ENCODE measurements at places on chromosomes 5 and 9.

DNA sequence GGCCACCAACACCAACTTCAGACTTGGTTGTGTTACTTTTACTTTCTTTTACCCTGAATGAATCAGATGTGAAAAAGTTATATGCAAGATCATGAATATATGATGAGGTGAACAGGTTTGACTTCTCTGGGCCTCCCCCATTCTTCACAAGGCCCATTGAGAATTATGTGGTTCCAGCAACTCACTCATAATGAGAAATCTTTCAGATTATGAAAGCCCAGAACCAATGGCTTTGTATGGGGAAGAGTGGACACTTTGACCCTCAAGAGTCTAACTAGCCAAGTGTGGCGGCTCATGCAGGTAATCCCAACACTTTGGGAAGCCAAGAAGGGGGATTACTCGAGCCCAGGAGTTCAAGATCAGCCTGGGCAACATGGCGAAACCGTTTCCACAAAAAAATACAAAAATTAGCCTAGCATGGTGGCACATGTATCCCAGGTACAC, 16.1 kb upstream of the LNPEP start:
- DNase-seq = no peak

GRCh38 chr5:167843881-167844572, 447.4 kb upstream of the WWC1 start:
- no peak for DNase-seq

DNA sequence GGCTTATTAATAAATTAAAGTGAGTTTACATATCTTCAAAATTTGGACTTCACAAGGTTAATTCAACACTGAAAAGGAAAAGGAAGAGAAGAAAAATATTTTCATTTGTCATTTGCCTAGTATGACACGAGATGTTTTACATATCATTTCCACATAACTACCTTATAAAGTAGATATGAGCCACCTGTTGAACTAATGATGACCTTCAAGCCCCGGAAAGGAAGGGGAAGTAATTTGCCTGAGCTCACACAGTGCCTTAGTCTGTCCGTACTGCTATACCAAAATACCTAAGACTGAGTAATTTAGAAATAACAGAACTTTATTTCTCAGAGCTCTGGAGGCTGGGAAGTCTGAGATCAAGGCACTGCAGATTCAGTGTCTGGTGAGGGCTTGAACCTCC, 17.9 kb downstream of the CMYA5 start:
- no peak for DNase-seq

DNA sequence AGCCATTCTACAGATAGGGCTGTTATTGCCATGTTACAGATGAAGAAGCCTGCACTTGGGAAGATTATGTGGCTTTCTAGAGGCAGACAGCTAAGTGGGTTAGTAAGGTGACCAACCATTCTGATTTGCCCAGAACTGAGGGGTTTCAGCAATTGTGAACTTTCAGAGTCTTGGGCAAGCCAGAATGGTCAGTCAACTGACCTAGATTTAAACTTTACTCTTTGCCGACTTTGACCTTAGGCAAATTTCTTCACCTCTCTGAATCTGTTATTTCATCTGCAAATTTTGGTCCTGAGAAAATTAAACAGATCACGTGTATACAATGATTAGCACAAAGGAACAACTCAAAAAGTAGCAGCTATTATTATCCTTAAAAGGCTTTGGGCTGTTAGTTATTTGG, 20.4 kb upstream of the TNFSF8 start:
- no peak for DNase-seq

DNA sequence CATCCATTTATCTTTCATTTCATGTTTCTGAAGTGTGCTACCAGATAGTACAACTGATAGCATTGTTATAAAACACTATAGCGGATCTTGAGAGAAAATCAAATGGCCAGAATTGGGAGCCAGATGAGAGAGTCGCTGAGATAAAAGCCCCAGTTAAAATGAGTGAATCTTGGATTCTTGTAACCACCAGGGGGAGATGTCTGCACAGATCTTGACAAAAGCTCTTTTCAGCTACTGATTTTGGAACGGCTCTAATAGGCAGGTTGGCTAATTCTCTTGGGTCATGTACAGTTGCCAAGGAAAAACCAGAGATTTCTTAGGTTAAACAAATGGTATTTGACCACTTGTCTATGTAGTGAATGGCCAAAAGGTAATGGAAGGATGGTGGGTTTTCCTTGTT, 21.7 kb downstream of the F2RL2 start:
- DNase-seq = peak; percentile 19

DNA sequence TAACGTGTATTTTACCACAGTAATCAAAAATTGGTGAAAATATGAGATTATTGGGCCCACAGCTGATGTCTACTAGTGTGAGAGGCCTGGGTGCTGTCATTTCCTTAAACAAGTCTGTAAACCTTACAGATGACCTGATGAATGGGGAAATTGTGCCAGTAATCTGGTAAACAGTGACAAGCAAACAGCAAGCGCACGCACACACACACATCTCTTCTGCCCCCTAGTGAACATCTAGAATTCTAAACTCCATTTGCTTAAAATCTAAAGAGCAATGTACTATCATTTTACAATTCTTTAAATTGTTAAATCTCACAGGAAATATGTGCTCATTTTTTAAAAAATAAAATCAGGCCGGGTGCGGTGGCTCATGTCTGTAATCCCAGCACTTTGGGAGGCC, 7.5 kb upstream of the RAPGEF1 start:
- DNase-seq = no peak

DNA sequence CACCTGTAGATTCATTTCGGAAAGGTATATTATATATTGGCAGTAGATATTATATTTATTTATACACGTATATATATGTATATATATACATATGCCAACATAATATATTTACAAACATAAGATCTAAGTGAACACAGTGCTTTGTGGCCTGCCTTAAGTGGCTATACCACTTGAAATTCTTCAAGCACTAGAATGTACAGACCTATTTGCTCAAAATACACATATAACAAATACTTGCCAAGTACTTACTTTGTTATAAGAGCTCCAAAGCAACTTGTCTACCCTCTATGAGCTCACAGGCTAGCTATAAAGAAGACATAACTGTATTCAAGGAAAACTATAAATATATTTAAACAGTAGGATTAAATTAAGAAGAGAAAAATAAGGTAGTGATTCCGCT, 33.6 kb upstream of the SLC36A1 start:
- no peak for DNase-seq

- DNase-seq = no peak
Observed at GRCh38 chr5:115124741-115125140, 45.0 kb downstream of the TRIM36 start.

- no peak for DNase-seq
Observed at GRCh38 chr9:94813379-94813778, 86.9 kb downstream of the AOPEP start.

DNA sequence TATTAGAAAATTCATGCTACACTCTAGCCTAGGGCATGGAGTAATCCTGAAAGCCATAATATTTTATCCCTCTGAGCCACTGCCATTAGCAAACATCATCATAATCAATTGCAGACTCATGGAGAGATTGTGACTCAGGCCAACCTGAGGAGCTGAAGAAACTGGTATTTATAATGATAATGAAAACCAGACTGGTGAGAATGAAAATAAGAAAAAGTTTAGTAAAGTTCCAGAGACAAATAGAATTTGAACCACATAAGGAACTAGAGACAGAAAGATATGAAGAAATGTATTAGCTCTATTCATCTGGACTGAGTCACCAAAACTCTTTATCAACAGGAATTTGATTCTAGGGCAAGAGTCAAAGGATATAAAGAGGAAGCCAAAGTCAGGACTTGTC, 158.7 kb downstream of the DRD1 start:
- no peak for DNase-seq

DNA sequence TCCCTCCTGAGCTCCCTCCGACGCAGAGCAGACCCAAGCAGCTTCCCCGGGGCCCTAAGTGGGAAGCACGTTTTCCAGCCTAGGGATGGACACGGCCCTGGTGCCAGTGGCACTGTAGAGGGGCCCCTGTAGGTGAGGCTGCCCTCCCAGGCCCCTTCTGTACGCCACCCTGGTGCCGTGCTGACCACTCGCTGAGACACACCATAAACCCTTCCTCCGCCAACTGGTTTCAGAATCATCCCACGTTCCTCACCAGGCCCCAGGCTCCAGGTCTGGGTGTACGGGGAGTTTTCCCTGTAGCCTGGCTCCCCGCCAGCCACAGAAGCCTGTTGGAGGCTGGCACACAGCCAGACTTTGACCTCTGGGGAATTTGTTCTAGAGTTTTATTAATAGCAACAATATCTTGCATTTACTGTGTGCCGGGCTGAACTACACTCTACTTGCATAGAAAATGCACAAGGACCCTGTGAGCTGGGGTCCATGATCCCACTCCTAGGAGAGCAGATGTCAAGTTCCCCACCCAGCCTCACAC, 18.2 kb upstream of the WDR38 start:
- no peak for DNase-seq

GRCh38 chr5:52947851-52948250, 41.3 kb upstream of the ITGA2 start:
- no peak for DNase-seq

DNA sequence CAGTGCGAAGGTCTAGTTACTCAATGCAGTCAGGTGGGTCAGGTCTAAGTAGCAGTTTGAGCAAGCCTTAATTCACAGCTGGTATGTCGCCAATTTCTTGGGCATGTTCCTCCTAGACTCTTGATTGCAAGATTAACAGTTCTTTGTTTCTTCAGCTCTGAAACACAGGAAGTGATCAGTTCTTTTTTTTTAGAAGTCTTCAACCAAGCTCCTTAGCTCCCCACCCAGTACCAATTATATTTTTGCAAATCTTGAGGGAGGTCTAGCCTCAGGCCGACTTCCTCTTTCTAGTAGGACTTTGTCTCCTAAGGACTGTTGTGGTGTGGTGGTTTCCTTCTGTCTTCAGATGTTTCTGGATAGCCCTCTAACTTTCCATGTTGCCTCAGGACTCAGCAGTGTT, 2054.2 kb downstream of the MAT2B start:
- DNase-seq = no peak

DNA sequence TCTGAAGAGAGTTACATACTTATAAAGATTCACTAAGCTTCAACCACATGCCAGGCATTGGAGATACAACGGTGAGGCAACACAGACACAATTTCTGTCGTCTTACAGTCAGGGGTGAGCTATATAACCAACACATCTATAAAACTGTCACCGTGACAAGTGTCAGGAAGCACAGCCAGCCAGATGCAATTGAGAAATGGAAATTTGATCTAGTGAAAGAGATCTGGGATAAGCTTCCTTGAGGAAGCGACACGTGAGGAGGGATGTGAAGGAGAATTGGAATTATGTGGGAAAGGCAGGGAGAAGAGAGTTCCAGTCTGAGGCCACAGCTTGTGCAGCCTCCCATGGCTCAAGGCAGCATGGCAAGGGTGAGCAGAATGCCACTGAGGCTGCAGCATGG, 50.9 kb upstream of the ZNF354B start:
- DNase-seq = no peak

DNA sequence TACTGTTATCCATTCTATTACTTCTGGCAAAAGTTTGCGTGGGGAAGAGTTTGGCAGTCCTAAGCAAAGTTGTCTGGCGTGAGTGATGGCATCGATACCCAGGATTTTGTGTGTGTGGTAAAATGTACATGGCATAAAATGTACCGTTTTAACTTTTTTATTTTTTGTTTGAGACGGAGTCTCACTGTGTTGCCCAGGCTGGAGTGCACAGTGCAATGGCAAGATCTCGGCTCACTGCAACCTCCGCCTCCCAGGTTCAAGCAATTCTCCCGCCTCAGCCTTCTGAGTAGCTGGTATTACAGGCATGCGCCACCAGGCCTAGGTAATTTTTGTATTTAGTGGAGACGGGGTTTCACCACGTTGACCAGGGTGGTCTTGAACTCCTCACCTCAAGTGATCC, 55.4 kb upstream of the TJP2 start:
- no peak for DNase-seq

- no peak for DNase-seq
Observed at GRCh38 chr5:37043693-37044092, 167.1 kb downstream of the NIPBL start.

DNA sequence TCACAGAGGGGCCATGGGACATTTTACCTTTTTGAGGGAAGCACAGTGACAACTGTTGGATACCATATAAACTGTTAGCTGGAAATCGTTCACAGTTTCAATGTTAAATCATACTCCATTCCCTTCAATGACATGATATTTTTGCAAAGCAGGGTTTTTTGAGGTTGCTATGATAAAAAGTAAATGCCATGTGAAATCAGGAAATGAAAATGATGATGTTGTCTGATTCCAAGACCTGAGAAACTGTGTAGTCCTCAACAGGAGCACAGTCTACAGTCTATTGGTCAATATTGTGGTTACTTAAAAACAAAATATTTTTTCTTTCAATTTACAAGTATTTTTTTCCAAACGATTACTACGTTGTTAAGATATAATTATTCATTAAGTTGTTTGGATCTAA, 24.0 kb upstream of the ADAM19 start:
- DNase-seq = no peak

GRCh38 chr5:170444181-170444580, 55.0 kb upstream of the KCNMB1 start:
- no peak for DNase-seq

- no peak for DNase-seq
Observed at GRCh38 chr9:80692751-80693150, 996.6 kb downstream of the TLE1 start.

DNA sequence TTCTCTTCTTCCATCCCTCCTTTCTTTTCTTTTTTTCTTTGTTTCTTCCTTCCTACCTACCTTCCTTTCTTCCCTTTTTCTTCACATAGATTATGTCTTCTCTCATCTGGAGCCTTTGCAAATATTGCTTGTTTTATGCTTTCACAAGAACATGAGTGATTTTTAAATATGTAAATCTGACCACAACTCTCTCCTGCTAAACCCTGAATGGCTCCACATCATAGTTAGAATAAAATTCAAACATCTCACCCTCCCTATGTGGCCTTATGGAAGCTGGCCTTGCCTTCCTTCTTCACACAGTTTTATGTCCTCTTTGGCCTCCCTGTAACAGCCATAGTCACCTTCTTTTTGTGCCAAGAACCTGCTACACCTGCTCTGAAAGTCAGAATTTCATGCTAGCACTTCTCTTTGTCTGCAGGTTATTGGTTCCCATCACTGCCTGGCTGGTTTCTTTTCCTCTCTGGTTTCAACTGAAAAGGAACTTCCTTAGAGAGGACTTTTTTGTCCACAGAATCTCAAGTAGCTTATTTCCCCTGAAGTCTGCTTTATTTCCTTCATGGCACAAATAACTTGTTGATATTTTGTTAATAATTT, 114.3 kb upstream of the TNC start:
- no peak for DNase-seq
